ENCODE measurements at places on chromosomes 16 and 17.

- DNase-seq = no peak
Observed at GRCh38 chr17:67520916-67521774, 144.1 kb downstream of the PITPNC1 start.

- DNase-seq = peak; percentile 95
Observed at GRCh38 chr17:82205720-82206508, 6.7 kb downstream of the CCDC57 start.

DNA sequence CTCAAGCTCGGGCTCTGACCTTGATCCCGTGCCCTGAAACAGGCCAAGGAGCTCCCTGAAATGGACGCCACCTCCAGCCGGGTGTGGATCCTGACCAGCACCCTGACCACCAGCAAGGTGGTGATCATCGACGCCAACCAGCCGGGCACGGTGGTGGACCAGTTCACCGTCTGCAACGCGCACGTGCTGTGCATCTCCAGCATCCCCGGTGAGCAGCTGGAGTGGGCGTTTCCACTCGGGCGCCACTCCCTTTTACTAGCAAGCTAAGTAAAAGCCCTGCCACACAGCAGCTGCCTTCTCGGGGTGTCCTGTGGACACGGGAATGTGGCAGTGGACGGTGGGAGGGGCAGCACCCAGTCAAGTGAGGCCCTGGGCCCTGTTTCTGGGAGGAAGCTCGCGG lies 6.4 kb downstream of the NME3 start:
- no peak for DNase-seq

DNA sequence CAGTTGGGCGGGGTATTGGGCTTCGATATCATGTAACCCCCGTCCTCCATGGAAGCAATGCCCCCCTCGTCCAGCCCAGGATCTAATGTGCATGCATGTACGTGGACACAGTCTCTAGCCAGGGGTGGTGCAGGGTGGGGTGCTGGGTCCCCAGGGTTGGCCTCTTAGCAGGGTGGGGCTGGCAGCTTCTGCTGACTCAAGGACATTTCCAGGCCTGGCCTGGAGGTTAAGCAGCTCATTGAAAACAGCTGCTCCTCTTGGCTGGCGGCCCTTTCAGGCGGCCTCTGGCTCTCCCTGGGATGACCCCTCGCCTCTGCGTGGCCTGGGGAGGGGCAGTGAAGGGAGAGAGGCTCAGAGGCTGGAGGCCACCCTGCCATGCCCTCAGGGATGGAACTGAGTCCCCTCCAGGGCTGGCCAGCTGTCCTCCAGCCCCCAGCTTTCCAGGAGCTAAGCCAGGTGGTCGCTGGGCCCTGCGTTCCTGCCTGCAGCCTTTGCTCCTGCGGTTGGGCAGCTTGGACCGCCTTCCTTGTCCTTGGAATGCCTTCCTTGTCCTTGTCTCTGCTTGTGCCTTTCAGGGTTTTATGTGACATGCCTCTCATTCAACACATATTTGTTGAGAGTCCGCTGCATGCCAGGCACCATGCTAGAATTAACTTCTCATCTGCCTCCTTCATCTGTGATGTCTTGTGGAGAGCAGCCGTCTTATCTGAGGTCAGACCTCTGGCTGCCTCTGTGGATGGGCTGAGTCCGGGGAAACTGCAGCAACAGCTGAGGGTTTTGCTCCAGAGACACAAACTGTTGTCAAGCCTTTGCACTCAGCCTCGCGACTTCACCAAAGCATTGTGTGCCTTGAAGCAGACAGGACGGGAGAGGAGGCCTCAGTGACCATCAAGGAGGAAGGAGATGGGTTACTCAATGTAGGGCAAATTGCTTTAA lies 26.6 kb downstream of the MRC2 start:
- peak; percentile 60 for DNase-seq

- DNase-seq = no peak
Observed at GRCh38 chr16:22380529-22380928, 6.1 kb upstream of the CDR2 start.

DNA sequence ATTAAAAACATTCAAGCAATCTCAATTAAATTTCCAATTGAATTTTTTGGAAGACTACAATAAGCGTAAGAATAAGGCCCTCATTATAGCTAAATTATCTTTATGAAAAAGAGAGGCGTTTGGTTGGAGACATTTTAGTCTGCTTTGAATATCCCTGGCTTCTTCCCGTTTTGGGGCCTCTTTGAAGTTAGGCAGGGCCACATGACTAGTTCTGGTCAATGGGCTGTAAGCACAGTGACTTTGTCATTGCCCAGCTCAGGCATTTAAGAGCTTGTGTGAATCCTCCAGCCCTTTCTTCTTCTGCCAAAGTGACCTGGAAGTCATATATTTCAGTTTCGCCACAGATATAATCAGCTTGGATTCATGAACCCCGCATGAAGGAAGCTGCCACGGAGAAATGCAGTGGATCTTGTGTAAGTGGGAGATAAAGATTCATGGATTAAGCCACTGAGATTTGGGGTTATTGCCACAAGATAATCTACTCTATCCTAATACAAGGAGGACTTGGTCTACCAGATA lies 21.7 kb upstream of the UBTF start:
- DNase-seq = peak; percentile 13

- DNase-seq = no peak
Observed at GRCh38 chr17:44287651-44288050, 19.7 kb upstream of the SLC4A1 start.

DNA sequence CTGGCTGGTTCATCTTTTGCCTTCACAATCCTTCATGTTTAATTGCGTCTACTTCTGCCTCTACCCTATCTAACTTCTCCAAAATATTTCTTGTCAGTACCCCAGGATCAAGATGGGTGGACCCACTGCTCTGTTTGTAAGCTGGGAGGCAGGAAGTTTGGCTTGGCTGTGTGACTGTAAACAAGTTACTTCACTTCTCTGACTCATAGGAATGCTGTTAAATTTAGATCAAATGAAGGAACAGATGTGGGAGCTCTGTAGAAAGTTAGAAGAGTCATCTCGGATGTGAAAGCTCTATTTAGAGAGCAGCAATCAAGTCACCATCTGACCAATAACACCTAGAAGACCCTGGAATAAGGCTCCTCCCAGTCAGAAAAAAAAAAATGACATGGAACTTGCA lies 55.2 kb upstream of the MRTFB start:
- DNase-seq = peak; percentile 61

Data from amniotic epithelial cell (primary cell).